ENCODE measurements at places on chromosomes 2 and 18.

- no peak for DNase-seq
Observed at GRCh38 chr2:178225006-178225805, 30.9 kb downstream of the OSBPL6 start.

- DNase-seq = no peak
Observed at GRCh38 chr2:186544255-186544675, 45.6 kb upstream of the ITGAV start.

- DNase-seq = no peak
Observed at GRCh38 chr2:207284556-207285472, 119.1 kb upstream of the KLF7 start.

DNA sequence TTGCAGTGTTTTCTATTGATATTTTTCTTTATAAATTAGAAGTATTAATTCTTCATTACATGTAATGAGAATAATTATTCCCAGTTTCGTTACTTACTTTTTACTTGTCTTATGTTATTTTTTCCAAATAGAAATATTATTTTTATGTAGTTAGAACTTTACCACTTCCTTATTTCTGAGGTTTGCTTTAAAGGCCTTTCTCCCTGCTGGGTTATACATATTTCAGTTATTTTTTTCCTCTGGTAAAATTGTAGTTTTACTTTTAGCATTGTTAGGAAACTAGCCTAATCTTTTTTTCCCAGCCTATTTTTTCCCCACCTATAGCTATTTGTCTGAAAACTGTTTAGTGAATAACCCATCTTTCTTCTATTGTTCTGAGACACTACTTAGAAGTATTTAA is 17.1 kb downstream of the RNF144A start:
- DNase-seq = no peak

DNA sequence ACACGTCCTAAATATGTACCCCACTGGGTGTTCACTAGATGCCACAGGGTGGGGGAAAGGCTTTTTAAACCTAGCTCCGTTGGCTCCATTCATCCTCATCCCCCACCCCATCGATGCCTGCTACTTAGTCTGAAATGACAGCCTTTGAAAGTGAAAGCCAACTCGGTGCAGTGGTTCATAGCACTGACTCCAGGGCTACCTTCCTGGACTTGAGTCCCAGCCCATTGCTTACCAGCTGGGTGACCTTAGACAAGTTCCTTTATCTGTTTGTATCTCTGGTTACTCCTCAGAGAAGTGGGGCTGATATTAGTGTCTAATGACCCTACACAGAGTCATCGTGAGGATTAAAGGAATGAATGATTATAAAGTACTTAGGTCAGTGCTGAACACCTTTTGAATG is 24.4 kb downstream of the EHD3 start:
- no peak for DNase-seq

GRCh38 chr2:218820746-218821369 is 10.7 kb downstream of the PRKAG3 start:
- no peak for DNase-seq

GRCh38 chr2:190618030-190618429 is 30.9 kb upstream of the NAB1 start:
- DNase-seq = no peak

DNA sequence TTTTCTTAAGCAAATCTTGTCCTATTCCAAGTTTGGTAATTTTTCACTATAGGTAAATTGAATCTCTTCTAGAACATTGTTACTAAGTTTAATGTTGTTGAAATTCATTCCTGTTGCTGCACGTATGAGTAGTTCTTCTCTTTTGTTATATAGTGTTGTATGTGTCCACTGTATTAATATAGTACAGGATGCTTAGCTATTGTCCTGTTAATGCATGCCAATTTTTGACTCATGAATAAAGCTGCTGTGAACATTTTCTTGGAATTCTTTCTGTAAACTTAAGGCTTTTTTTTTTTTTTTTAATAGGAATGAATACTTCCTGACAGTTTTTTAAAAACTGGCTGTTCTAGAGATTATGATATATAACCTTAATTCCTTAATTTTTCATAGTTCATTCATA is 326.9 kb downstream of the SLC4A3 start:
- DNase-seq = no peak

DNA sequence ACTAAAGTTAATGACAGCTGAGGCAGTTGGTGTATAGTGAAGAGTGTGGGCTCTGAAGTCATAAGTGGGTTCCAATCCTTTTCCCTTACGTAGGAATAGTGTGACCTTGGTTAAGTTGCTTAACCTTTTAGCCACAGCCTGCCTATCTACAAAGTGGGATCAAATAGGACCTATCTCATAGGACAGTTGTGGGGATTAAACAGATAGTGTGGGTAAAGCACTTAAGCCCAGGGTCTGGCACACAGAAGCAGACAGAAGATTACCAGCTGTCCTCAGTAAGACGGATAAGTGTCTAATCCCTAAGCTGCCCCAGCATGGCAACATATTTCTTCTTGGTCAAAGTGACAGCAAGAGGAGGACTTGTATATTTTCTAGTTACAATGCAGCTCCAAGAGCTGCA is 28.2 kb downstream of the UBE2F start:
- no peak for DNase-seq

- DNase-seq = no peak
Observed at GRCh38 chr2:70541481-70542020, 12.1 kb downstream of the TGFA start.

GRCh38 chr2:140555701-140556100 is 1575.1 kb downstream of the LRP1B start:
- DNase-seq = no peak

DNA sequence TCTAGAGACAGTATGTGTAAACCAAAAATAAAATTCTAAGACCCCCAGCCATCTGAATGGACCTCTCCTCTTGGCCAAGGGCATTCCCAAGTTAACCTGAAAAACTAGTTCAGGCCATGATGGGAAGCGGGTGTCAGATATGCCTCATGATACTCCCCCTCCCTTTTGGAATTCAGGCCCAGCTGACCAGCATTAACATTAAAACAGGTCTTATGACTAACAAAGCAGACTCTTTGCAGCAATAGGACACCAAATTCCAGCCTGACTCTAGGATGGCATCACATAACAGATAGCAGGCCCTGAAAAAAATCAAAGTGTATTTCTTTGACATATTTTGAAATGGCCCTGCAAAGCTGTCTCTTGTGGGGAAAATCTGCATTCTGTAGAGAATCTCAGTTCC is 73.3 kb upstream of the L3MBTL4 start:
- DNase-seq = no peak

DNA sequence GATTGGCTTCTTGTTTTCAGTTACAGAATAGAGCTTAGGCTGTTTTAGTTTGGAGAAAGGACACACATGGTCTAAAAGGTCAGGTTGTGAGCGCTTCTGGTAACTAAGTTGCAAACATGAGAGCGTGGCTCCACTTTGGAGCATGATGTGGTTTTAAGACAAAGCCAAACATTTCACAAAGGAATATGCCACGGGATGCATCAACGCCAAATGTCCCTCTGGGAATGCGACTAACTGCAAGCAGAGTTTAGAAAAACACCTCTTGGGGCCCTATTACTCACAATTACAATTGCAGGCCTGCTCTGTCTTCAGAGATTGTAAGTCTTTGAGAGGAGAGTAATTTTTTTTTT is 25.4 kb downstream of the MYO7B start:
- DNase-seq = no peak

DNA sequence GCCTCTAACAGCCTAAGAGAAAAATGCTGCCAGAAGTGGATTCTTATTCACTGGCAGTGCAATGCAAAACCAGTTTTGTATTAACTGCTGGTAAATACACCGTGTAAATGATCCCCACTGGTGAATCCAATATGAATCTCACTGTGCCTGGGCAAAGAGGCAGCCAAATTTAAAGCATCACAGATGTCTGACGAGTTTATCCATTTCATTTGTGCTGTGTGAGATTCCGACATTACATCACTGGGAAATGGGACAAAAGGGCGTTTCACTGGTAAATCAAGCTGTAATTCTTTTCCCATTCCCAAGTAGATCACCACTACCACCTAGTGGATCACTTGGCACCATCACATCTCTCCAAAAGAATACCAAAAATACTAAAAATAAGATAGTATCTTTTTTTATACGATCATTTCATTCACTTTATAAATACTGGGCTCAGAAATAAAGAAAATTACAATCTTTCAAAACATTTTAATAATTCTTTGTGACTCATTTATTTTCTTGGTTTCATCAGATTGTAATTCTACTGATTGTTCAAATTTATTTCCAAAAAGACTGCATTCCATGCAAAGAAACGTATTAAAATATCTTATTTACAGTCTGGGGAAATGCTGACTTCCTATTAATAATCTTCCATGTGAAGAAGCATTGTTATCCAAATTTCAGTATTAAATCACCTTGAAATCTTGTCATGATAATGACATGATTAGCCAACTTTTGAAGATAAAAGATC is 125.6 kb downstream of the GRB14 start:
- no peak for DNase-seq

Data from progenitor cell of endocrine pancreas (in vitro differentiated cells).